ENCODE measurements at places on chromosomes 13 and 19.

- DNase-seq = no peak
These were observed 78.1 kb downstream of the CHST8 start for GRCh38 chr19:33699754-33700407.

- DNase-seq = no peak
These were observed 109.7 kb downstream of the LRCH1 start for GRCh38 chr13:46662690-46663089.

GRCh38 chr13:96684469-96684868 is 309.8 kb downstream of the OXGR1 start:
- no peak for DNase-seq

DNA sequence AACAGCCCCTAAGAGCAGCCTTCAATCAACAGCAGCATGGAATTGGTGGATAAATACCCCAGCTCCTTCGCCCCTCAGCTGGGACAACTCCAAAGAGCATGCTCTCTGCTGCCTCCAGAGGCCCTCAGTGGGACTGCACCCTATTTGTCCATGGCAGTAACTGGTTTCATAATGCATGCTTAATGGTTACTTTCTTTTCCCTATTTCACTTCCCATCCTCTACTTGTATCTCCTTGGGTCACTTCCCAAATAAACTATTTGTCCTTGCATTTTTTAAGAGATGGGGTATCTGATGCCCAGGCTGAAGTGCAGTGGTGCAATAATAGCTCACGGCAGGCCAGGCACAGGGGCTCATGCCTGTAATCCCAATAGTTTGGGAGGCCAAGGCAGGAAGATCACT is 13.5 kb upstream of the TPM4 start:
- peak; percentile 70 for DNase-seq

GRCh38 chr19:55902080-55902751 is 29.9 kb downstream of the NLRP13 start:
- no peak for DNase-seq

- peak; percentile 91 for DNase-seq
These were observed 1.6 kb downstream of the RASIP1 start for GRCh38 chr19:48738557-48739403.

- DNase-seq = no peak
These were observed 25.6 kb upstream of the CXCL17 start for GRCh38 chr19:42468273-42468796.

GRCh38 chr19:30450100-30450499 is 77.9 kb downstream of the ZNF536 start:
- DNase-seq = no peak

DNA sequence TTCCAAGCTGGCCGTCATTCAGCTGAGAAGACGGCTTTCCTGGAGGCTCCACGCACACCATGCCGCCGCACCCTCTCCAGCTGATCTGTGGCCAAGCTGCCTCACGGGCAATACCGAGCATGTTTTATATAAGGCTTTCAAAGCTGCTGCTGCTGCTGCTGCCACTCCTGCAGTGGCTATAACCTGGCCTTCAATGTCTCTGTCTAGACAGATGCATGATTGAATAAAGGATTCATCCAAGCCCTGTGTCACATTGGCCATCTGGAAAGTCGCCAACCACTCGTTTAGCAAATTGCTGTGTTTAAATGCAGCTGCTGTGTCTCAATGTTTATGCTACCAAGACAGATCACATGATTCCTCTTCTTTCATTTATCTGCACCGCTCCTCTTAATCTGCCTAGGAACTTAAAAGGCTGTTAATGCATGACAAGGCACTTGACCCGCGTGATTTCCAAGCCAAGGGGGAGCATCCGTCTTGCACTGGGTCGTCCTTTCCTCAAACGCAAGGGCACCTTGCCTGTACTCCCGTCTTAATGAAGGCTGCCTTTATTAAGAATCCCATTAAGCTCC is 114.3 kb downstream of the TEX26 start:
- no peak for DNase-seq

DNA sequence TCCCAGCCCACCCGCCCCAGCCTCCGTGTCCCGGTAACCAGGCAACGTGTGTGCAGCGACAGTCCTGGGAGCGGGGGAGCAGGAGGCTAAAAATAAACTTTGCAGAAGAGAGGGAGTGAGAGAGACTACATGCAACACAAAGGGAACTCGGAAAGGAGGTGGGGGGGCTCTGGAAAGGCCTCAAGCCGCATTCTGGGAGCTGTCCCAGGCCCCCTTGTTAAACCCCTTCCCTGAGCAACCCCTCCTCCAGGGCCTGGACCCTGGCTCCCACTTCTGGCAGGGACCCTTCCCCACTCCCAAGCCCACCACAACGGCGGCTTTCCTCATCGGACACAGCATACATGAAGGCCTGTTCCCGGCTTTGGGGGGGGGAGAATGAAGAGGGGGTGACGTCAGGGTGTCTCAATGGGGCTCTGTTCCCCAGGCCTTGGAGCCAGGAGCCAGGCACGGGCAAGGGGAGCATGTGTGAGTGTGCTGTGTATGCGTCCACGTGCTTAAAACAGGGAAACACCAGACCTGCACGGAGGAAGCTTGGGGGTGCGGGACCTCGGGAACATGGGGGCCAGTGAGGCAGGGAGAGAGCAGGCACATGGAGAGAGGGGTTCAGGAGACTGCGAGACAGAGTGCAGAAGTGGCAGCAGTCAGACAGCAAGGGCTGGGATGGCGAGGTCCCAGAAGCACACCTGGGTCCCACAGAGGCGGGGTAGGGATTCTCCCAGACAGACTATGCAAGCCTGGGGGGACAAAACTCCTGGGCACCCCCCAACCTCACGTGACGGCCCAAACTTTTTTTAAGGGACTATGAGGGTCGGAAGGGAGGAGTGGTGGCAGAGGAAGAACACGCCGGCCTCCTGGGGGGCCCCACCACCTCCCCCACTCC is 2.3 kb downstream of the ERF start:
- no peak for DNase-seq

DNA sequence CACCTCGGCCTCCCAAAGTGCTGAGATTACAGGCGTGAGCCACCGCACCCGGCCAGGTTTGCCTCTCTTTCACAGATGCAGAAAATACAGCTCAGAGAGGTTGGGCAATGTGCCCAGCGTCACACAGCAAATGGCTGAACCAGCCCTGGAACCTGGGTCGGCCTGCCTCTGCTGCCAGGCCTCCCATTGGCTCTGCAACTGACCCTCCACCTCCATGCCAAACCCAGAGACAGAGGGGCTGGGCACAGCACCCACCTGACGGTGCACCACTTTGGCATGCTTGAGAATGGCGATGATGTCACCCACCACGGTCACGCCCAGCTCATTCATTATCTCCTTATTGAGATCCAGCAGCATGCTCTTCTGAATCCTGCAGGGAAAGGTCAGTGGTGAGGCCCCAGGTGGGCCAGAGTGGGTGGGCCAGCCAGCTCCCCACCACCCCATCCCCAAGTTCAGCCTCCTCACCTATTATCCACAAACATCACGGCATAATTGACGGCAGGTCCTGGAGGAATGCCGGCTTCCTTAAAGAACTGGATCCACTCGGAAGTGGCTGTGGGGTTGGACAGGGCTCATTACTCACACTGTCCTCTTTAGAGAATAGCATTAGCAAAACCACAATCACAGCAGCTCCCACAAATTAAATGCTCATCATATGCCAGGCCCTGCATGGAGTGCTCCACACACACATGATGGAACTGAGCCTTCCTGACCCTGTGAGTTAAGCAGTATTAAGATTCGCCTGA is 12.2 kb downstream of the C19orf47 start:
- no peak for DNase-seq

DNA sequence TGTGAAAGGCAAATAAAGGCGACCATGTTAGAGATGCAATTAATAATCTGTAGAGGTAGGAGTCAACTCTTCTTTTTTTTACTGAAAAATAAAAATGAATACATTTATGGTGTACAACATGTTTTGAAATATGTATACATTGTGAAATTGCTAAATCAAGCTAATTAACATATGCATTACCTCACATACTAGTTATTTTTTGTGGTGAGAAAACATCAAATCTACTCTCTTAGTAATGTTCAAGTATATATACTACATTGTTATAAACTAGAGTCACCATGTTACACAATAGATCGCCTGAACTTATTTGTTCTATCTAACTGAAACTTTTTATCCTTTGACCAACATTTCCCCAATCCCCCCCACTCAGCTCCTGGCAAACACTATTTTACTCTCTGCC is 143.2 kb downstream of the POU4F1 start:
- no peak for DNase-seq

- DNase-seq = no peak
These were observed 297.8 kb upstream of the DACH1 start for GRCh38 chr13:72164811-72165210.

GRCh38 chr13:107233541-107233940 is 665.6 kb upstream of the ARGLU1 start:
- DNase-seq = no peak

- no peak for DNase-seq
These were observed 228.6 kb downstream of the DNAJC15 start for GRCh38 chr13:43251961-43252360.

GRCh38 chr19:6736169-6736916 is 1.0 kb downstream of the GPR108 start:
- DNase-seq = no peak

DNA sequence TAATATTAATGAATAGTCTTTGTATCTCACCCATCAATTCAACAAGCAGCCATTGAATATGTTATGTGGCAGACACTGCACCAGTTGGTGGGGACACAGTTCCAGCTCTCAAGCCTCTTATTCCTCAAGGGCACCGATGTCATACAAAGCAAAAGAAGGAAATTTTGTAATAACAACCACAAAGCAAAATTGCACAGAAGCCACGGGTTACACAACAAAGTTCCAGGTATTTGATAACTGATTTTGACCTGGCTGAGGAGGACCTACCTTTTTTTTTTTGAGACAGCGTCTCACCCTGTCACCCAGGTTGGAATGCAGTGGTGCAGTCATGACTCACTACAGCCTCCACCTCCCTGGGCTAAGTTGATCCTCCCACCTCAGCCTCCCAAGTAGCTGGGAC is 266.7 kb downstream of the FOXO1 start:
- DNase-seq = no peak

DNA sequence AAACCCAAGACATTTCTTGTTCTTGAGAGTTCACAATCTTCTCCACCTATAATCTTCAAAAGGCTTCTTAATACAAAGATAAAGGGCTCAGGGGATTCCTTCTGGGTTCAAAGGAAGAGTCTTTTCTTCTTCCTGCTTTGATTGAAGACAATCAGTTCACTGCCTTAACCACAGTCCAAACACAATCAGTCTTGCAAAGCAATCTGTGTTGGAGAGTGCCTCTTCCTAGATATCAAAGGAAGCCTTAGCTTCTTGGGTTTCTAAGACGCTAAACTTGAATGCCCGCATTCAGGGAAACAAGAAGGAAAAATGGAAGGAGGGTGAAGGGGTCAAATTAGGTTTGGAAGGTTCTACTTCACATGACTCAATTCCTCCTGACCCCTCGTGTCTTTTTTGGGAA is 27.2 kb downstream of the RANBP3 start:
- DNase-seq = no peak

DNA sequence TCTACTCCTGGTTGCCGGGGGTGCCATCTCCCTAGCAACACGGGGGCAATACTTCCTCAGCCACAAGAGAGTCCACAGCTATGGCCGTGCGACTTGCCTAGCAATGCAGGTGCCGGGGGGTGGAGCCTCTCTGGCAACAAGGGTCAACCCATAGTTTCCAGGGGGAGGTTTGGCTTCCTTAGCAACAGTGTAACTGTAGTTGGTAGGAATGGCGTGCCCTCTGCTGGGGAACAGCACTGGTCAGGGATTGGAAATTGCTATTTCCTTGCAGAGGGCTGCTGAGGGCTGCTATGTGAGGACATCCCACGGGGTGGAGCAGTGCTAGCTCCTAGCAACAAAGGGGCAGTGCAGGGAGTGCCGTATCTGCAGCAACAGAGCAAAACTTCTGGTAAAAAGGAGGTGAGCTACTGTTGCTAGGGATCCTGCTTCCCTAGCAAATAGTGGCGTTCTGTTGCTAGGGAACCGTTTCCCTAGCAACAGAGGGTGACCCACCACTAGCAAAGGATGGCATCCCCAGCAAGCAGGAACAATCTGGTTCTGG is 7.0 kb upstream of the TMC4 start:
- DNase-seq = no peak

DNA sequence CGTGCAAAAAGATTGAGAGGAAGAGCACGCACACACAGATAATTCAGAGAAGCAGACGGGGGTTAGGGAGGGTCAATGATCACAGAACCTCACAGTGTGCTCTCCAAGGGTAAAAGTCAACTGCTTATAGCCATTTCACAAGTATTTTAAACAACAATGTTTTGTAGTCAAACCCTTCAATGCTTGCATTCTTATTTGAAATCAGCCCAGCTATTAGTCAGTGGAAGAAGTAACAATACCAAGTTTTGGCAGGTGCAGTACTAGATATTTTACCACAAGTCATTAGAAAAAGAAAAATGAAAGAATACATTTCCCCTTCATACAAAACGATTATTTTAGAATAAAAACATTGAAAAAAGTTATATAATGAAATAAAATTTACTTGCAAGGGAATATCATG is 2.6 kb downstream of the CSNK1A1L start:
- no peak for DNase-seq

GRCh38 chr13:102651892-102652291 is 43.0 kb downstream of the METTL21C start:
- DNase-seq = no peak

GRCh38 chr19:29001597-29002245 is 211.2 kb downstream of the UQCRFS1 start:
- no peak for DNase-seq

GRCh38 chr19:3319643-3320353 is 46.6 kb upstream of the NFIC start:
- DNase-seq = no peak

DNA sequence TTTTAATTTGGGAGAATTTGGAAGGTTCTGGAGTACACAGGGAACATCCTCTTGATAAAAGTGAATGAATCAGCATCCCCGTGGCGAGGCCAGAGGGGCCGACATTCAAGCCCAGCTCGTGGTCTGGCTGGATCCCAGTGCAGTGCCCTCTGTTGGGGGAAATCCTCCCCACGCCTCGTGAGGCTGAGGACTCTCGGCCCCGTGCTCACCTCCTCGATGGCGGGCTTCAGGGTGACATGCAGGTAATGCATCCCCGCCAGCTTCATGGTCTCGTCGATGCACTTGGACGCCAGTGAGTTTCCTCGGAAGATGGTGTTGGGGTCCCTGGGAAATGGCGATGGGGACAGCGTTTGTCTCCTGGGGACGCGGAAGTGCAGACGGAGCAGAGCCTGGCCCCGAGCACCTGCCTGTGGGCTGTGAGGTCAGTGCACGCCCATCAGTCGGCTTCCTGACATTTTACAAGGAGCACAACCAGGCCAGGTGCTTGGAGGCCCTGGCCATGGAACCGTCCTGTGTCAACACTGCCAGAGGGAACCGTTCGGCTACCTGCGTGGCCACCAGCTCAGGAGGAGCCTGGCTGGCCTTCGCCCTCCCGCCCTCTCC is 43.3 kb upstream of the C13orf46 start:
- DNase-seq = no peak

DNA sequence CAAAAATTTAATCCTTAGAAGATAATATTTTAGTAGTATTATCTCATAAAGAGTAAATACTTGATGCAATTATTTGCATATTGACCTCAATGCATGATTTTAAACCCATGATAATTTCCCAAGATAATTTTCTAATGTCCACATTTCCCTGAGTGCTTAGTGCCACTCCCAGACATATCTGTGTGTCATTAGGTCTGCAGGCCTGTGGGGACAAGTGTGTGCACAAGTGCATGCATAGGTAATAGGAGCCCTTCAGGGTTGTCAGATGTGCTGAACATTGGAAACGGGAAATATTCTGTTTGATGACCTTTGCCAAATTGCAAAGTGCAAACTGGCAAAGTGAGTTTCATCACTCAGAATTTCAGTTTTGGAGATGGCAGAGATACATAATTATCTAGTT is 369.9 kb downstream of the KLF5 start:
- no peak for DNase-seq

GRCh38 chr13:44333950-44334655 is 39.5 kb upstream of the SERP2 start:
- no peak for DNase-seq

GRCh38 chr13:19910336-19911072 is 47.1 kb upstream of the ZMYM5 start:
- DNase-seq = no peak
